Vagina (tissue), 2 donors: ENCODE measurements at places on chromosomes 5 and 9. TPM values are rescaled to one million over a fixed set of nuclear protein-coding genes. Genes with fewer than 3 reads are reported as not detected.

The RPL35 gene
- 1,925 TPM for total RNA-seq

DNA sequence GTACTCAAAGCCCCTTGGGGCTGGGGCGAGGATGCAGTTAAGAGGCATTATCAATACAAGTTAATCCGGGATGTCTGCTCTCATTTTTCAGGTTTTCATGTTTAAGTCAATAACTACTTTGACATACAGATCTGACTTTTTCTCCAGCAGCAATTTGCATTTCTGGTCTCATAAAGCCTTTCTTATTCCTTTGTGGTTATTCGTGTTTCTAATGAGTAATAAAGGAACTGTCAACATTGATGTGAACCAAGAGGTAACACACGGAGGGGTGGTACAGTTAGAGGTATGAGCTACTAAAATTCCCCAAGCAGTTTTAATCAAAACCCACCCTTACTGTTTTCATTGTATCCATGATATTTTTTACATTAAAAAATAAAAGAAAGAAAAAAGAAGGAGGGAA, 138.0 kb upstream of the NFIB start:
- no peak overlapping the region for H3K4me3 ChIP-seq
- H3K27me3 ChIP-seq, result no peaks in the 10 kb centered on the region
- H3K27ac ChIP-seq, result no peak overlapping the region

DNA sequence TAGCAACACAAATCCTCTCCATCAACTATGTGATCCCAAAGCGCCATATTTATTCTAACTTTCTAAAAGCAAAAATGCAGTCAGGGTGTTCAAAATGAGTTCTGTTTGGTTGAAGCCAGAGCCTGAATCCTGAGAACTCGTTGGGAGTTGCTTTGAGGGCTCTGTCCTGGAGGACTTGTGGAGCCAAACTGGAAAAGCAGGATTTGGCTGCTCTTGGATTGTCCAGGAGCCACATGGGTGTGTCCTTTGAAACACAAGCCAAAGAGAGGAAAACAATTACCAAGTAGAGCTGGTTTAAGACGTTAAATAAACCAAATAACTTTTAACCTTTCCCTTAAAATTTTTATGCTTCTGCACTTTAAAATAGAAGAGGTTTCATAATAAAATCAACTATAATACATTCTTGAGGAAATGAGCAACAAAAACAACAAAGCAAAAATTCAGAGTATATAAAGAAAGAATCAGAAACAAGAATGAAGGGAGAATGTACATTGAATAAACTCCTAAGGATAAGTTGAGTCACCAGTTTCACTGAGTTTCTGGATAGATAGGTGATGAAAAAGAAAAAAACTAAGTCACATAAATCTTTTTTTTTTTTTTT, 13.5 kb downstream of the C5orf46 start:
- no peak for DNase-seq
- H3K4me3 ChIP-seq, result no peak overlapping the region
- H3K36me3 ChIP-seq, result no peaks in the 10 kb centered on the region

GRCh38 chr9:69012696-69013381, 1.1 kb downstream of the PRKACG start:
- no peaks in the 10 kb centered on the region for H3K4me1 ChIP-seq
- no peak for DNase-seq
- H3K4me3 ChIP-seq, result no peak overlapping the region
- no peaks in the 10 kb centered on the region for H3K36me3 ChIP-seq
- H3K27me3 ChIP-seq, result no peaks in the 10 kb centered on the region

DNA sequence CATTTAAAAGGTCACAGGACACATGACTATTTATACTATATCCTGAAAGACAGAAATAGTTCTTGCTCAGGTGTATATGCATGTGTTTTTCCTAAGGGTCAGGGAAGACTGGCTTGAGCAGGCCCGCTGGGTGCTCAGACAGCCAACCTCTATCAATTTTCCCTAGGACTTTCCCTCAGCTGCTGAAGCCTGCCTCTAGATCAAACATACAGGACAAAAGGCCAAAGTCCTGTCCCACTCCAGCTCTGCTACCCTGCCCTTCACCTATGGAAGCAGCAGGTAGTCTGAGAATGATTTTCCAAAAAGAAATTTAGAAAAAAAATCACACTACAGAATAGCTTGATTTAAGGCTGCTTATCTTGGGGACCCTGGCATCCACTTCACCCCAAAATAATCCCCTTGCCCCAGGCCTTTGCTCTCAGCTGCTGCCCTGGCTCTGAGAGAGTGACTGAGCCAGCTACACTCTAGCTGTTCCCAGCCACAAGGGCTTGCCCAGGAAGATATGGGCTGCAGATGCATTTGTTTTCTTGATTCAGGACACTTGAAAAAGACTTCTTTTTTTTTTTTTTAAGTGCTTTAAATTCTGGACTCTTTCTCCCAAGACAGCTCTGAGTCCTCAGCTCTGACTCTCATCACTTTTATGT, 42.5 kb downstream of the KLHL3 start:
- H3K4me3 ChIP-seq, result no peak overlapping the region
- H3K4me1 ChIP-seq, result no peaks in the 10 kb centered on the region
- H3K36me3 ChIP-seq, result no peaks in the 10 kb centered on the region
- H3K27me3 ChIP-seq, result no peaks in the 10 kb centered on the region

DNA sequence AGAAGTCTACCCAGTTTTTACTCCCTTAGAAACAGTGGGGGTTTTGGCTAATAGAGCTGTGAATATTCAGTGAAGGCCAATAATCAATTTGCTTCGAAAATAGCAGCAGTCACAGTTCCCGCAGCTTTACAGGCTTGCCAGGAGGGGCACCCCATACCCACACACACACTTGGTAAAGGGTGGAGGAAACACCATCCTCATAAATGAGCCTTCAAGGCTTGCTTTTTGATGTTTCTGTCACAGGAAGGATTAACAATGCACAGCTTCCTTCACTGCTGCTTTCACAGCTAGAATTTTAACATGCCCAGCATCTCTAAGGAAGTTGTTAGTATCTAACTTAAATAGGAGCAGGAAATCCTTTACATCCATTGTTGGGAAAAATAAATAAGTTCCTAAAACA, 1247.5 kb upstream of the C9orf72 start:
- no peaks in the 10 kb centered on the region for H3K36me3 ChIP-seq
- H3K27me3 ChIP-seq, result no peaks in the 10 kb centered on the region
- no peak overlapping the region for H3K4me3 ChIP-seq
- DNase-seq, result no peak

GRCh38 chr5:53326424-53327153, 153.8 kb upstream of the FST start:
- no peaks in the 10 kb centered on the region for H3K4me1 ChIP-seq
- H3K4me3 ChIP-seq, result no peak overlapping the region
- H3K36me3 ChIP-seq, result no peaks in the 10 kb centered on the region

DNA sequence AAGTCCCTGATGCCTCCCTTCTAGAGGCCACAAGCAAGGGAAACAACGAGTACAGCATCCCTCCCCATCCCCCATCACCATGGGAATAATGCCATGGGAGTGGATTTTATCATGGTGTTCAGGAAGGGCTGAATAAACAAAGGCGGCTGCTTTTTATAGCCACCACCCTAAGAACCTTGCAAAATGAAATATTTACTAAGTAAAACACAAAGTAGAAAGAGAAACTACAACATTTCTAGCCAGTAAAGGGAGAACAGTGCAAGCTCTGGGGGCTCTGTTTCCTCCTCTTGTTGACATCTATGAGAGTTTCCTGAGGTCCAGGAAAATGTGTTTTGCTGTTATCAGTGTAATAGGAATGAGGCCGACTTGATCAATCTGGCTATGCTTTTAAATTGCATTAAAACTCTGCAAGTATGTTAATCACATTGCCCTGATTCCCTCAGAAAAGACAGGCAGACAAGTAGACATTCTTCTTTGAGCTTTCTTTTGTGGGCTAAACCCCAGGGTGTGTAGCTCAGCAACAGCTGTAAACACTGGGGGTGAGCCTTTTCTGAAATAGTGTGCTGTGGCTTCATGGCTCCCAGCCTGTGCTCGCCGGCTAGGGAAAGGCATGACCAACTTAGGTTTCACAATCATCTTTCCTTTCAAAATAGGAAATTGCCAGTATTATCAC, 31.1 kb downstream of the SV2C start:
- no peak for DNase-seq
- H3K4me1 ChIP-seq, result no peaks in the 10 kb centered on the region
- H3K36me3 ChIP-seq, result no peaks in the 10 kb centered on the region
- no peak overlapping the region for H3K27ac ChIP-seq
- no peaks in the 10 kb centered on the region for H3K27me3 ChIP-seq
- no peak overlapping the region for H3K4me3 ChIP-seq

DNA sequence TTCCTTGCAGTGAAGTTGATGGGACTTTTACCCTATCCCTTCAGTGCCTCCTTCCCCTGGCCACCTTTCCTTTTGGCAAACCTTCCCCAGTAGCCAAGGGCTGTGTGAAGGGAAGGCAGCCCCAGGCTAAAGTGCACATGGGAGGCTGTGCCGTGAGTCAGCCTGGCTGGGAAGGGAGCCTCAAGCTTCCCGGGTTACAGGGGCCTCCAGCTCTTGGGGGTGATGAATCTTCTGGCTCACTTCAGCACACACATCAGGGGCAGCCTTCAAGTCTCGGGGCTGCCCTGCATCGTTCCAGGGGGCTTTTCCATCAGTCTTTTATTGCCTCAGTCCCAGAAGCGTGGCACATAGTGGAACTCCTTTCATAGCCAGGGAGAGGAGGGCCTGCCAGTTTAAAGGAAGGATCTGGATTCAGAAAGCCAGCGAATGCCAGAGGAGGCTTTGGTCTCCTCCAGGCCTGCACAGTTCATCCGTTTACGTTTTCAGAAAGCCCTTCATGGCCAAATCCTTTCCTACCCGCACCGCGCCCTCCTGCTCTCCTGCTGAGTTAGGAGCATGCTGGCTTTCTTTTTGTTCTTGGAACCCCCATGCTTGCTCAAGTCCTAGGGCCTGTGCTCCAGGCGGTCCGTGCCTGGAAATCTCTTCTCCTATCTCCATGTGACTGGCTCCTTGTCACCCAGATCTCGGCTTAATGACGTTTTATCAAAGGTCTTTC, 134.8 kb upstream of the KLF4 start:
- no peak overlapping the region for H3K4me3 ChIP-seq
- peak overlapping the region; percentile 66 for H3K27ac ChIP-seq
- H3K4me1 ChIP-seq, result peaks cover 29% of the 10 kb centered on the region
- H3K27me3 ChIP-seq, result no peaks in the 10 kb centered on the region
- DNase-seq, result no peak
- H3K36me3 ChIP-seq, result no peaks in the 10 kb centered on the region

The FOXD4 gene
- not detected for total RNA-seq

DNA sequence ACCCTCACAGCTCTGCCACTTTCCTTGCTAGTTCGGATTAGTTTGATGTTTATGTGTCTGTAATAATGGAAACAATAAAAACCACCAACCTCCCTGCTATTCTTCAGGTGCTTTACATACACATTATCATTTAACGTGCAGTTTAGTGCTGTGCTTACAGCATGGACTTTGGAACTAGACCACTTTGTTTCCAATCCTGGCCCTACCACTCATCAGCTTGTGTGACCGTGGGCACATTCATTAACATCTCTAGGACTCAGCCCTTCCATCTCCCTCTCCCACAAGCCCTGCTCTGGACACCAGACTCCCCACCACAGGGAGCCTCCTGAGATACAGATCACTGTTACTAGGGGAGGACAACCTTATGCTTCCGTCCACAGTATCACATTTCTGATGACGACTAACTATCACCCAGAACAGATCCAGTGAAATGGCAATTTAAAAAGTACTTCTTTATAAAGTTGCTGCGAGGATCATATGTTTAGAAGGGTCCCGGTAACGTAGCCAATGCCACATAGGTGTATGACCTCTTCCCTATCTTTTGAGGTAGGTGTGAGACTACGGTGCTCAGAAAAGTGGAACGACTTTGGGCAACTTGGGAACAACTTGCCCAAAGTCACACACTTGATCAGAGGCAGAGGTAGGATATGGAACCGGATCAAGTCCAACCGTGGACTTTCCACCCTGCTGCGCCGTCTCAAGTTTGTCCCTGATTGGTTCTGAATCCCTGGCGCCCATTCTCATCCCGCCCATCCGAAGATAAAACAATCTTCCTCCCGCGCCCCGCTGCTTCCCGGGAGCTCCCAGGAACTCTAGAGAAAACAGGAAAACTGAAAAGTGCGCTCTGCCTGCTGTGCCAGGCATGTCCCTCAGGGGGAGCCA, 132.4 kb upstream of the NIPBL start:
- no peak for DNase-seq
- H3K36me3 ChIP-seq, result no peaks in the 10 kb centered on the region
- H3K27ac ChIP-seq, result peak overlapping the region; percentile 57
- peaks cover 19% of the 10 kb centered on the region for H3K4me1 ChIP-seq
- H3K27me3 ChIP-seq, result no peaks in the 10 kb centered on the region
- H3K4me3 ChIP-seq, result peak overlapping the region; percentile 65

The PMPCA gene
- total RNA-seq, result 23.6 TPM

The AGTPBP1 gene
- 12.3 TPM for total RNA-seq

- no peak for DNase-seq
- H3K27me3 ChIP-seq, result no peaks in the 10 kb centered on the region
- H3K4me1 ChIP-seq, result no peaks in the 10 kb centered on the region
- no peak overlapping the region for H3K4me3 ChIP-seq
- H3K27ac ChIP-seq, result no peak overlapping the region
These were observed 26.8 kb upstream of the PAX5 start for GRCh38 chr9:37060833-37061232.

DNA sequence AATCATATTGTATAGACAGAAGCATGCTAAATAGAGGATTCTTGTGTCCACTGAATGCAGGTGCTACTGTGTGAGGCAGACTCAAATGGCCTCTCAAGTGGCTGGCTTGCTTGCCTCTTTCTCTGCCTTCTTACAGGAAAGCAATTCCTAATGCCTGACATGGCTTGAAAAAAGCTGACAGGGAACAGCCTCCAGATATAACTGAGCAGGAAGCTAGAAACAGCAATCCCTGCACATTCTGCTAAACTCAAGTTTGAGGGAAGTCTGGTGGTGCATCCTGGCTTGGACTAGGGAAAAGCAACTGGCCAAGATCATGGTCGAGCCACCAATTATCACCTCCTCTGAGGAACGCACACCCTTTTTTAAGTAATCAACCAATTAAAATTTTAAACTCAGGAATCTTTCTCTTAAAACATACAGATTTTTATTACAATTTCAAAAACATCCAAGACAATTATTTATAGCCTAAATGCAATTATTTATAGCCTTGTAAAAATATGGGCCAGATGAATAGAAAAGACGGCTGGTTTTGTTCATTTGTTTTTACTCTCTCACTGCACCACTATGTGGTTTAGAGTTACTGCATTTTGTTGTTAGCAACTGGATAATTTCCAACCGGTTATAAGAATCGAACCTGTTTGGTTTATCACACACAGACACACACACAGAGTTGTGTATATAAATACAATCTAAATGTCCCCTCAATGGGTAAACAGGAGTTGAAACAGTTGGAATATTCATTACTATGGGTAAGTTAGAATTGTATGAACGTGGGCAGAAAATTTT, 290.9 kb upstream of the ANKRD55 start:
- H3K36me3 ChIP-seq, result no peaks in the 10 kb centered on the region
- no peaks in the 10 kb centered on the region for H3K27me3 ChIP-seq
- H3K27ac ChIP-seq, result peak overlapping the region; percentile 55
- no peak for DNase-seq
- H3K4me3 ChIP-seq, result no peak overlapping the region

The ANKRD18B gene
- 5.9 TPM for total RNA-seq

The NUTM2G gene
- total RNA-seq, result not detected

GRCh38 chr5:36168737-36169136, 16.8 kb downstream of the SKP2 start:
- no peak for DNase-seq
- no peaks in the 10 kb centered on the region for H3K27me3 ChIP-seq
- H3K27ac ChIP-seq, result no peak overlapping the region
- H3K4me3 ChIP-seq, result no peak overlapping the region
